Neural crest cell (in vitro differentiated cells): ENCODE measurements at places on chromosomes 1 and 21.

GRCh38 chr1:21537932-21538630 lies 28.9 kb downstream of the ALPL start:
- no peak for DNase-seq

GRCh38 chr1:214362188-214362882 lies 81.4 kb downstream of the SMYD2 start:
- DNase-seq = no peak

- DNase-seq = no peak
Measured at GRCh38 chr1:15174615-15174983, 21.1 kb downstream of the TMEM51 start.

DNA sequence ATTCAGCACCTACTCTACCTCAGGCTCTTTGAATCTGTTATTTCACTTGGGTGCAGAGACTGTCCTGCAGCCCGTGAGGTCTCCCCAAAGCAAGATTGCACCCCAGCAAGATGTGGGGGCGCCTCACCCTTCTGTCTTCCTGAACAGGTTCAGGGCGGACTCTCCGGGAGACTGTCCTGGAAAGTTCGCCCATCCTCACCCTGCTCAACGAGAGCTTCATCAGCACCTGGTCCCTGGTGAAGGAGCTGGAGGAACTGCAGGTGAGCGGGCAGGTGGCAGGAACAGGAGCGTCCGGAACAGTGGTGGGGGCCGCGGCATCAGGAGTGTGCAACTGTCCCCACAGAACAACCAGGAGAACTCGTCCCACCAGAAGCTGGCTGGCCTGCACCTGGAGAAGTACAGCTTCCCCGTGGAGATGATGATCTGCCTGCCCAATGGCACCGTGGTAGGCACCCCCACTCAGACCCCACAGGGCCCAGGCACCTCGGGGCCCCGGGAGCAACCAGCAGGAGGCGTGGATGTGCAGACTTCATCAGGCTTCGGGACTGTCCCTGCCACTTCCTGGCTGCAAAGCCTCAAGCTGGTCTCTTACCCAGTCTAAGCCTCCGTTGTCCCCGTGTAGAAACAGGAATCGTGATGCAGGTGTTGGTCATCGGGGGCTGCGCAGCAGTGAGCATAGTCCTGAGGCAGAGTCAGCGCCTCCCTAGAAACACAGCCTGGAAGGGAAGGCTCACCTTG lies 5.9 kb upstream of the MTFR1L start:
- no peak for DNase-seq

DNA sequence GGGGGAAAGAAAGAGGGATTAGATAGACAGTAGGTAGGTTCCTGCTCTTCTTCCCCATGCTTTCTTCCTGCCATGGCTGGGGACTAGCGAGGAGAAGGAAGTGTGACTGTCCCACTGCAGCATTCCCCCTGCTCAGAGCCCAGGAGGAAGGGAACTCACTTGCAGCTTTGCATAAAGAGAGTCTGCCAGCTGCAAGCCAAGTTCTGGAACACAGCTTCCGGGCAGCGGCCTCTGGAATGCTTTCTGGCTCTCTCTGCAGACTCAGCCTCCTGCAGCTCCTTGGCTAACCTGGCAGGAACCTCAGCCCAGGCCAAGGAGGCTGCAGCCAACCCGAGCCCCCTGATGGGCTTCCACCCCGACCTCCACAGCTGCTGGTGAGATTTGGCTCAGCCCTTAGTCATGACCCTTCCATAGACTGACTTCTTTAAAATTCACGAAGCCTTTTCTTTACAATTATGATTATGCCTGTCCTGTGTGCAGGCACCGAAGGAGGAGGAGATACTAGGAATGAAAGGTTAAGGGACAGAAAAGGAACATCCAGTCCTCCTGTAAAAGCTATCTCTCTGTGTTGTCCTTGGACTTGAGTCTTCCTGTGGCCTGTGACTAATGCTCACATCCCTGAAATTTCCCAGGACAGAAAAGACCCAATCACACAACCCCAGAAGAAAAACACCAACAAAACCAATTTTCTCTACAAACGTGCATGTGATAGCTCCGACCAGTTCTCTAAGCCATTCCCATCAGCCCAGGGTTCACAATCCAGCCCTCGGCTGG lies 108.2 kb upstream of the OLIG2 start:
- DNase-seq = no peak
